ENCODE measurements at places on chromosomes 13 and 19. TPM values are rescaled to one million over a fixed set of nuclear protein-coding genes. Genes with fewer than 3 reads are reported as not detected.

GRCh38 chr13:92224052-92224821, 825.8 kb downstream of the GPC5 start:
- DNase-seq = peak; percentile 7

DNA sequence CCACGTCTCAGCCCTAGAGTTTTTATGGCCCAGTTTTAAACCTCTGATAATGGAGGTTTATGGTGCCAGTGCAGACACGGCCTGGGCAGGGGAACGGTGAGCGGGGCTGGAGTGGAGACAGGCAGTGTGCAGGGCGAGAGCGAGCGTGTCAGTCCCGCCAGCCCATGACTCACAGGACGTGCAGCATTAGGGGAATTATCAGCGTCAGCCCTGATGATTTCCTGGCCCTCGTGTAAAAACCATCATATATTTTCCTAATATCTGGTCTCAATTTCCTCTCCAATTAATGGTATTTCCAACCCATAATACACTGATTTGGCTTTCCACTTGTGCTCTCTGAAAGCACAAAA, 104.6 kb upstream of the VSTM2B start:
- no peak for DNase-seq

- no peak for DNase-seq
These were observed 1138.0 kb upstream of the SLC10A2 start for GRCh38 chr13:104204177-104204576.

DNA sequence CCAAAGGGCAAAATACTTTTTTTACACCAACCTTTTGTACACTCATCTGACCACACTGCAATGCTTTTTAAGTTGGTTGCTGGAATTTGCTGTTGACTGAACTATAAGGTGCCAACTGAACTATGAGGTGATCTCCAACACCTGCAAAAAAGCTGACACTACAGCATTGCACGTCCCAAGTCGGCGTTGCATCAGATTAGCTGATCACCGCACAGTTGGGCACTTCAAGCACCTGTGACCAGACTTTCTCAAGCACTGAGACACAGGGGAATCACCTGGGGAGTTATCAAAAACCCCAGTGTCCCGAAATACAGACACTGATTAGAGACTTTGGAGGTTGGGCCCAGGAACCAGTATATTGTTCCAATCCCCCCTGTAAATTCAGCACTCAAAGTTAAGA, 1.1 kb downstream of the NLRP11 start:
- no peak for DNase-seq

- peak; percentile 9 for DNase-seq
These were observed 749 bp upstream of the PAN3 start for GRCh38 chr13:28137596-28137995.

Gene KLK13
- total RNA-seq = not detected

- peak; percentile 67 for DNase-seq
These were observed 334.4 kb downstream of the PCDH9 start for GRCh38 chr13:66895780-66896179.

Gene SULT2B1
- not detected for total RNA-seq

Gene SLC6A16
- total RNA-seq = 0.11 TPM

Gene PCDH8
- total RNA-seq = not detected

Gene CARM1
- total RNA-seq = 42.1 TPM

- no peak for DNase-seq
These were observed 11.9 kb downstream of the PSMC4 start for GRCh38 chr19:39982883-39983282.

- DNase-seq = no peak
These were observed 176.9 kb downstream of the KDM4B start for GRCh38 chr19:5145521-5146511.

- DNase-seq = no peak
These were observed 24.7 kb upstream of the MIER2 start for GRCh38 chr19:369256-369655.

DNA sequence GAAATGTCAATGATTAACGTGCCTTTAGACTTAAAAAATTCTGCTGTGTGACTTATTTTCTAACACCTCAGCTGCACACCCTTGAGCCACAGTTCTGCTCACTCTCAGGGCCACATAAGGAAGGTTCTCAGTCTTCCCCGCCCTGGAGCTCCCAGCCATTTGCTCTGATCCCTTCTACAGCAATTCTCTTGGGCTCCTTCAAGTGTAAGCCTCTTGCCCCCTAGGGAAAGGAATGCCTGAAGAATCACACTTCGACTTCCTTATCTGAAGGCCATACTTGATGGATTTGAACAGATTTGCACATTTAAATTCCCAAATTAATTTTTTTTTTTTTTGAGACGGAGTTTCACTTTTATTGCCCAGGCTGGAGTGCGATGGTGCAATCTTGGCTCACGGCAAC, 44.2 kb downstream of the RASA3 start:
- DNase-seq = no peak

Gene CNMD
- total RNA-seq = not detected

GRCh38 chr13:110726726-110727125, 13.2 kb downstream of the ING1 start:
- DNase-seq = no peak

GRCh38 chr19:44847144-44848035, 1.3 kb downstream of the NECTIN2 start:
- peak; percentile 31 for DNase-seq

Gene TMEM259
- total RNA-seq = 176 TPM

DNA sequence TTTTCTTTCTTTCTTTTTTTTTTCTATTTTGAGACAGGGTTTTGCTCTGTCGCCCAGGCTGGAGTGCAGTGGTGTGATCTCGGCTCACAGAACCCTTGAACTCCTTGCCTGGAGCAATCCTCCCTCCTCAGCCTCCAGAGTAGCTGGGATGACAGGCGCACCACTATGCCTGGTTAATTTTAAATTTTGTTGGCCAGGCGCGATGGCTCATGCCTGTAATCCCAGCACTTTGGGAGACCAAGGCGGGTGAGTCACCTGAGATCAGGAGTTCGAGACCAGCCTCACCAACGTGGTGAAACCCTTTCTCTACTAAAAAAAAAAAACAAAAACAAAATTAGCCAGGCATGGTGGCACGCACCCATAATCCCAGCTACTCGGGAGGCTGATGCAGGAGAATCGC, 8.7 kb upstream of the SBNO2 start:
- DNase-seq = no peak

DNA sequence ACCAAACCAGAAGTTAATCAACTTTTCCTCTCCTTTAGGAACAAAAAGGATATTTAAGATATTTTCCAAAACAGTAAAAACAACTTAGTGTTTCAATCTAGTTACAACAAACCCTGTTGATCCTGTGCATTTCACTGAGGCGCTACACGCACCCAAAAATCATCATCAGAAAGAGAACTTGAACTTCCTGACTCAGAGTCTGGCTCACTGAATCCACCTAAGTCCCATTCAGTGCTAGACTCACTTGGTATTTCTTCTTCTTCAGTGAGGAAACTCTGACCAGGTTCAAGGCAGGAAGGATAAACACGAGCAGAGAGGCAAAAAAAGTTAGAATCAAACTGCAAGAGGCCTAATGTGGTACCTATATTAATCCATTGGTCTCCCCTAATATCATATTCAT, 2.2 kb downstream of the KBTBD6 start:
- DNase-seq = no peak

Gene CNFN
- not detected for total RNA-seq

Gene ZNF708
- 7.0 TPM for total RNA-seq

Gene PSG3
- not detected for total RNA-seq

- DNase-seq = peak; percentile 39
These were observed 110.4 kb upstream of the KL start for GRCh38 chr13:32905864-32906180.

Measured in LHCN-M2 (cell line).